Diencephalon (tissue), 1 donor: ENCODE measurements at places on chromosomes 4 and X. TPM values are rescaled to one million over a fixed set of nuclear protein-coding genes. Genes with fewer than 3 reads are reported as not detected.

Gene PIR
- 6.2 TPM for total RNA-seq

Gene RNF113A
- 10.8 TPM for total RNA-seq

Gene NDUFC1
- 50.7 TPM for total RNA-seq

Gene F11
- not detected for total RNA-seq

Gene VEGFC
- 3.5 TPM for total RNA-seq

Gene BGN
- total RNA-seq: 7.6 TPM

Gene MAGEC3
- total RNA-seq: 0.23 TPM

Gene PCSK1N
- total RNA-seq: 157 TPM

Gene LNX1
- 32.3 TPM for total RNA-seq

Gene SORBS2
- 62.7 TPM for total RNA-seq

Gene DCAF12L1
- total RNA-seq: 1.2 TPM

Gene FRAS1
- 47.7 TPM for total RNA-seq

Gene ITM2A
- total RNA-seq: 84.7 TPM

Gene IL13RA1
- total RNA-seq: 9.5 TPM

Gene GPR173
- total RNA-seq: 27.0 TPM
